CD4-positive, alpha-beta T cell (primary cell): ENCODE measurements at places on chromosomes 1 and 21.

DNA sequence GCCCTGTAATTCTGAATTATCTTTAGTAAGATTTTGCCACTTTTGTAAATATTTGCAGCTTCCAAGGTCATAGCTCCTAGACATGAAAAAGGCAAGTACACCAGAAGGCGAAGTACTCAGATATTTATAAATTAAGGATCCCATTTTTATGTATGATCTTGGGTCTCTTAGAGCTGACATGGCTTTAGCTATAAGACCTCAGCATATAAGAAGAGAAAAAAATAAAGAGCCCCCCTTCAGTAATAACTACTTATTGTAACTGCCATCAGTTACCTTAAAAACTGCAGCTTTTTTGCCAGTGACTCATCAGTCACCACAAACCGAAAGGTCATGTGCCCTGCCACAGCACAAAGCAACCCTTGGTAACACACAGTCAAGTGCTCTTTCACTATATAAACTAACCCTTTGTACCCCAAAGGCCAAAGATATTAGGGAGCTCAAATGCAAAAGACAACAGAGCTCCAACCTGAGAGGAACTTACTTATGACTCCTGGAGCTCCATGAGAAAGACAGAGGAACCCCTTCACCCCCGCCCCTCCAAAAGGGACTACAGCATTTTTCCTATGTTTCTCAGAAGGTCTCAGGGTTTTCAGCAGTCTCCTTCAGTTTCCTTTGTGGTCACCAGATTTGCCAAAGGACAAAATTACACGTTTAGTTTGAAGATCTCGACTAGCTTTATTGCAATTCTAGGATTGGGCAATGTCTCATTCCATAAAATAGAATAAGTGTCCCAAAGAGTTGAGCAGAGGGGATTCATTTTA, 219.8 kb upstream of the DUSP10 start:
- H3K4me3 ChIP-seq = no peak overlapping the region
- no peak for DNase-seq
- no peak overlapping the region for H3K27ac ChIP-seq
- H3K4me1 ChIP-seq = no peaks in the 10 kb centered on the region
- H3K36me3 ChIP-seq = no peaks in the 10 kb centered on the region

GRCh38 chr21:17498586-17498985, 14.3 kb upstream of the CXADR start:
- no peak overlapping the region for H3K27ac ChIP-seq
- H3K27me3 ChIP-seq = peaks cover 4% of the 10 kb centered on the region
- H3K36me3 ChIP-seq = no peaks in the 10 kb centered on the region
- H3K4me1 ChIP-seq = no peaks in the 10 kb centered on the region
- no peak for DNase-seq

GRCh38 chr1:174535207-174535606, 87.4 kb downstream of the GPR52 start:
- H3K27me3 ChIP-seq = no peaks in the 10 kb centered on the region
- no peaks in the 10 kb centered on the region for H3K4me1 ChIP-seq
- no peak overlapping the region for H3K27ac ChIP-seq
- no peak overlapping the region for H3K4me3 ChIP-seq
- H3K36me3 ChIP-seq = no peaks in the 10 kb centered on the region
- DNase-seq = no peak

DNA sequence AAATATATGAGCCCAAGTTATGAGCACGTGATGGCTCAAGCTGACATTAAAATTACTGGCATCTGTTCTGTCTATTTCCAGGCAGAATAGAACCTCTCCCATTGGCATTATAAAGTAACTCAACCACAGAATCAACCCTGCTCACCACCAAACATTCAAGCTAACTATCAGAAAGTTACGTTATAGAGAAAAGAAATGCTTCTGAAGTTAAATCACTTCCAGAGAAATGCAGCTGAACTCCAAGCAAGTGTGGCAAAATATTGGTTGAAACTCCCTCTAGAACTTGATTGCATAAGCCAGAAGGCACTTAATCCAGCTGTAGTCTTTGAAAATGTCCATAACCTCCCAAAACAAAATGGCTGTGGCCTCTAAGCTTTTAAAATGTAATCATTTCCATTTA, 36.2 kb upstream of the UBE2U start:
- no peaks in the 10 kb centered on the region for H3K4me1 ChIP-seq
- no peaks in the 10 kb centered on the region for H3K27me3 ChIP-seq
- H3K36me3 ChIP-seq = no peaks in the 10 kb centered on the region
- DNase-seq = no peak
- no peak overlapping the region for H3K27ac ChIP-seq
- H3K4me3 ChIP-seq = no peak overlapping the region

GRCh38 chr1:207836591-207837347, 74.2 kb downstream of the CD34 start:
- no peaks in the 10 kb centered on the region for H3K27me3 ChIP-seq
- no peak overlapping the region for H3K27ac ChIP-seq
- peaks cover 85% of the 10 kb centered on the region for H3K4me1 ChIP-seq
- H3K4me3 ChIP-seq = no peak overlapping the region
- peaks cover 22% of the 10 kb centered on the region for H3K36me3 ChIP-seq
